ENCODE measurements at places on chromosomes 12 and 14. TPM values are rescaled to one million over a fixed set of nuclear protein-coding genes. Genes with fewer than 3 reads are reported as not detected.

KIF21A gene
- 27.9 TPM for total RNA-seq

FOXN4 gene
- not detected for total RNA-seq

PACS2 gene
- 52.8 TPM for total RNA-seq

ANKLE2 gene
- 102 TPM for total RNA-seq

GPR84 gene
- not detected for total RNA-seq

DHRS2 gene
- 1.5 TPM for total RNA-seq

UNC79 gene
- under 0.01 TPM for total RNA-seq

ACOT6 gene
- not detected for total RNA-seq

MMP17 gene
- total RNA-seq = 3.2 TPM

RNASE12 gene
- not detected for total RNA-seq

CMA1 gene
- total RNA-seq = not detected

TAPBPL gene
- total RNA-seq = 5.5 TPM

NDUFA12 gene
- 123 TPM for total RNA-seq

BCL11B gene
- total RNA-seq = 0.27 TPM

ASIC1 gene
- total RNA-seq = 1.1 TPM

A2ML1 gene
- not detected for total RNA-seq

FAM234B gene
- 10.5 TPM for total RNA-seq

RAB3IP gene
- total RNA-seq = 28.0 TPM

LRRC43 gene
- 0.57 TPM for total RNA-seq

NID2 gene
- total RNA-seq = 191 TPM

BATF gene
- total RNA-seq = 1.7 TPM

TDP1 gene
- 39.1 TPM for total RNA-seq

CLEC4D gene
- not detected for total RNA-seq

LAG3 gene
- total RNA-seq = 0.14 TPM

HCAR2 gene
- not detected for total RNA-seq

CCDC196 gene
- not detected for total RNA-seq

KIF26A gene
- 12.4 TPM for total RNA-seq

TXNDC16 gene
- 6.5 TPM for total RNA-seq

POTEM gene
- not detected for total RNA-seq

EFS gene
- not detected for total RNA-seq

OTUB2 gene
- total RNA-seq = 0.93 TPM
